Stimulated activated naive CD8-positive, alpha-beta T cell treated with anti-CD3 and anti-CD28 coated beads, Interleukin-15, Interleukin-2, amounts not matched to agents 100 U/mL and 50 U/mL, for 24 hours (primary cell): ENCODE measurements at places on chromosomes 4 and X.

DNA sequence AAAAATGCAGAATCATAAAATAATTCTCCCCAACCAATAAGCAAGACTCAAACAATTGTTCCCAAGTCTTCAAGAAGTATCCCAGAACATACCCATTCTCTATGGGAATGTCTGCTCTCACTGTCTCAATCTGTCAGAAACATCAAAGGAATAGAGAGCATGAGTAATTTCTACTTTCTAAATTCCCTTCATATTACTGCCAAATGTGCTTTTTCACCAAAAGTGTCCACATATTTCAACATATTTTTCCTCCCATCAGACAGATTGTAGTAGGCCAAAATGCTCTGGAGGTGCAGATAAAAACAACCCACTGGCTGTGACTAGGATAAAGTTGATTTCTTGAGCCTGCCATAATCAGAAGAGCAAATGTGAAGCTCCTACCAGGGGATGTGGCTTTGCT is 692.0 kb upstream of the FAM241A start:
- DNase-seq: no peak

DNA sequence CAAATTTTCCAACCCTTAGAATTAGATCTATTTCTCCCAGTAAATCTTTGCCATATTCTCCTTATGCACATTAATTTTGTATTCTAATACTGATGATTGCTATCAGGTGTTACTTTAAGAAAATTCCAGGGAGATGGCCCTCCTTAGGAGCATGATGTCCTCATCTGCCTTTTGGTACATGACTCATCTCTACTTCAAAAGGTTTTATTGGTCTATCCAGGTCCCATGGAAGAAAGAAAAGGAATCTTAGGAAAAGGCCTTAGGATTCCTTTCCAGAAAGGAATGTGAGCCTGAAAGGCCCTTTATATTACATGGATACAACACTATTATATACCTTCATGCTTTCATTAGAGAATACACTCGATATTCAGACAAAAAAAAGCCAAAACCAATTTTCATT is 968.2 kb downstream of the STIM2 start:
- DNase-seq: no peak

DNA sequence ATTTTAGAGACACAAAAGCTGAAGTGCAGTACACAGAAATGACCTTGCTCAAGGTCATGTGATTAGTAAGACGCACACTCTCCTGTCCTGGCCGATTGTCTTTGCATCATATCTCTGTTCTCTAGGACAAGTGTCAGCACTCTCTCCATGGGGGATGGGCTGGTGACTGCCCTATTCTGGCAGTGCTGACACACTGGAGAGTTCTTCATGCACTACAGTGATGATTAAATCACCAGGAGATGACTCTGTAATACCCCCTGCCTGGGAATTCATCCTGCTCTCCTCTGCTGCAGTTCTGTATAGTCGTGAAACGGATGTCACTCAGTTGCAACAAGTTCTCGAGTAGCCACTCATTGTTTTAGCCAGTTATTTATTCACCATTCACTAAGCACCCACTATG is 5.3 kb upstream of the SHISA3 start:
- DNase-seq: no peak

DNA sequence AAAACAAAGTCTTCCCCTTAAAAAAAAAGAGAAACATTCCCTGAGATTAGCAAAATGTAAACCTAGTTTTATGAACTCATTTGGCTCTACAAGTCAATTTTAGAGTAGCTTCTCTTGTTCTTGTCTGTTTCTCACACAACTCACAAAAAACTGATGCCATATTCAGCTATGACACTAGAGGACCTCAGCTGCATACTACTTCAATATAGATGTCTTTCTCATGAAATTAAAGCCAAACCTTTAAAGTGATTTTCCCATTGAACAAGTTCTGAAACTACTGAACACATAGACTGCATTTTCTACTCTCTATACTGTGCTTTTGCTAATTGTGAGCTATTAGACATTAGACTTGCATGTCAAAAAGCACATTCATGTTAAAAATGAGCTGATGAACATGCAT is 49.8 kb downstream of the TBCK start:
- no peak for DNase-seq

GRCh38 chrX:24536551-24536950 is 71.5 kb downstream of the PDK3 start:
- DNase-seq: no peak

DNA sequence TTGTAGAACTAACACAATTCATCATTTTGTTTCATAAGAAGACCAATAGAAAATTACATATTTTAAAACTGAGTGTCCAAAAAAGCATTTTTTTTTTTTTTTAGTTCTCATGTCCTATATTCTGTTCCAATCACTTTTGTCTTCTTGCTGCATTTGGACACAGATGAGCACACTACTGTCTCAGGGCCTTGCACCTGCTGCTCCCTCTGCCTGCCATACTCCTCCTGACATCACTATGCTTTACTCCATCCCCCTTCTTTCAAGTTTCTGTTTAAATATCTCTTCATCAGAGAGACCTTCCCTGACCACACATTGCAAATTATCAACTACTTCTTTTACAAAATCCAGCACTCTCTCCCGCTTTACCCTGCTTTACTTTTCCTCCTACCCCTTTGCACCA is 230.7 kb upstream of the GK2 start:
- no peak for DNase-seq

GRCh38 chr4:173013232-173013930 is 155.2 kb upstream of the GALNT7 start:
- peak; percentile 51 for DNase-seq

GRCh38 chrX:107849747-107850421 is 24.2 kb downstream of the MID2 start:
- no peak for DNase-seq

DNA sequence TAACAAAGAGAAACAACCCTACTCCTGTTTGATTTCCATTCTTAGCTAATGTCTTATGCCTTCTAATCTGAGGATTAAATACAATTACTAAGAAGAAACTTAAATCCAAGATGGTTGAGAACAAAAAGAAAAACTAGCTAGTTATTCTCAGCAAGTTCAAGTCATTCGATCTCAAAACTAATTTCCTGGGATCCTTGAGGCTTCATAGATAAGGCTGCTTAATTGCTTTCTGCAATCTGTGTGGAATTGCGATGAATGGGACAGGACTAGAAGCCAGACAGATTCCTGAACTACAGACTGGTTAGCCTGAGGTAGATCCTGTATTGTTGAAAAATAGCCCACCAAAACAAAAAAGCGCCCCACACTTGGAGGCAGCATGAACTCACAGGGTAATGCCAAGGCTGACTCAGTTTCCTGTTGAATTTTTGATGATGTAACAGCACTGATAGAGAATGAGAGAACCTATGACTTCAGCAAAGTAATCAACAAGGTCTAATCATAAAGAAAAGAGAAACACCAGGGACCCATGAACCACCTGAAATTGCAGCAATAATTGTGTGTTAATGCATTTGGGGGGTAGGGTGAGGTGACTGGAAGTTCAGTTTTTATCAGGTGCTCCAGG is 33.9 kb downstream of the KLHL15 start:
- DNase-seq: no peak

DNA sequence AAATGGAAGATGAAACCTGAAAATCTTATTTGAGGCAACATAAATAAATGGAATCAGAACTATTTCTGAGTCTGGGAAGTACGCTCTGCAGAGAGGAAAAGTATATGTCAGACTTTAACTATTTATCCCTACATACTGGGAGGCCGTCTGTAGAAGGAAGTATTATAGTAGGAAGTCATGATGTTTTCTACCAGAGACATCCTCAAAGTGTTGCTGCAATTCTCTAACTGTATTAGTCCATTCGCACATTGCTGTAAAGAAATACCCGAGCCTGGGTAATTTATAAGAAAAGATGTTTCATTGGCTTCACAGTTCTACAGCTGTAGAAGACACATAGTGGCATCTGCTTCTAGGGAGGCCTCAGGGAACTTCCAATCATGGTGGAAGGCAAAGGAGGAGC is 88.7 kb upstream of the TBL1X start:
- DNase-seq: no peak

DNA sequence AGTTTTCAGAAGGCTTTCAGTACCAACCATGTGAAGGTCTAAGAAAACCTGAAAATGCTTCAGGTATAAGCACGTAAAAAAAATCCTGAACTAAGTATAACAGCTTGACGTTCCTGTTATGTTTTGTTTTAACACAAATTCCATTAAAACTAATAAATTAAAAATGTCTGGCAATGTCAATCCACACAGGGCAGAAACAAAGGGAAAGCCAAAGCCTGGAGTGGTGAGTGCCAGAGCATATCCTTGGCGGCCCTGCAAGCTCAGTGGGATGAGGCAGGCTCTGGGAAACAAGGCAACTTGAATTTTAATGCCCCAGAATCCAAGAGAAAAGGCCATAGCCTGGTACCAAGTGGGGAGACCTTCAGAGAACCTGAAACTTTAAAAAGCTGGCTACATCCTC is 78.2 kb downstream of the EPHA5 start:
- no peak for DNase-seq

DNA sequence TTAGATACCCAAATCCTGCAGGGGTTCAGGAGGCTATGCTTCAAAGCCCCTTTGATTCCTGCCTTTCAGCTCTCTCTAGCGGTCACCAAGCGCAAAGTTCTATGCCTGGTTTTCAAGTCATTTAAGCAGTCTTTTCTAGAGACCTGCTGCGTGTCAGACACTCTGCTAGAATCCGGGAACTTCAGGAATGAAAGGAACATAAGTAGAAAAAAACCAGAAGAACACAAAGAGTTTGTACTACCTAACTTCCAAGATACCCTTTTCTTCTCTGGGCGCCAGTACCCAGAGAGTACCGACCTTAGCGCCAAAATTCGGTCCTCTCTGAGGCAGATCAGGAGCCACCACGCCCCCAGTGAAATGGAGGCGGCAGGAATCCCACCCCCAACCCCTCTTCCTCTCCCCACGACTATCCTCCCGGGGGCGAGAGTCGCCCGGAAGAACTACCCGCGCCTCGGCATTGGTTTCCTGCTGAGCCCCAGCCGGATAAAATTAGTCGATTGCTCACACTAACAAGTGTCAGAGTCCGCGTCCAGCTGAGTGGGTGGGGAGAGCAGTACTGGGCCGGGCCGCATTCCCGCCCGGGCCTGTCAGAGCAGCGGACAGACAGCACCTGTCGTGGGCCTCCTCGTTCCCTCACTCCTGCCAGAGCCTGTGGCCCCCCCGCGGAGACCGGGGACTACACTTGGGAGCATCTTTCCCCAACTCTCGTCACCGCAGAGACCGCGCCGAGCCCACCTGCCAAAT is 78.8 kb downstream of the RLIM start:
- DNase-seq: peak; percentile 51

GRCh38 chr4:159296061-159296460 is 193.2 kb downstream of the RAPGEF2 start:
- DNase-seq: no peak

GRCh38 chr4:107153228-107153627 is 117.1 kb upstream of the DKK2 start:
- no peak for DNase-seq

GRCh38 chr4:102575369-102576129 is 74.4 kb downstream of the NFKB1 start:
- no peak for DNase-seq

DNA sequence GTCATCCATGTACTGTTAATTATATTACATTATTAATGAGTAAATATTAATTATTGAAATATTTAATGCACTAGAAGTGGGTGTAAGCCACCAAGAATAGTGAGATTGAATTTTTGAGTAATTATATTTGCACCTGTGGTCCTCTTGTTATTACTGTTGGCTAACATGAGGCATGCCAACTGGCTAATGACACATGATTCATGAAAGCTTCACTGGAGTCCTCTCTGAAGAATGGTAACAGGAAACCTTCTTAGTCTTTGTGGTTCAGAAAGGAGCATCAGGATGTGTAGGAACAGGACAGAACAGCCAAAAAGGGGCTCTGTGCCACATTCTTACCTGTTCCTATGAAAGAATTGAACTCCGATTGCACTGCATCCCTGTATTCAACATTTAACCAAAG is 65.2 kb downstream of the SLC4A4 start:
- DNase-seq: no peak

- no peak for DNase-seq
Measured at GRCh38 chr4:94700298-94700697, 57.5 kb upstream of the BMPR1B start.

DNA sequence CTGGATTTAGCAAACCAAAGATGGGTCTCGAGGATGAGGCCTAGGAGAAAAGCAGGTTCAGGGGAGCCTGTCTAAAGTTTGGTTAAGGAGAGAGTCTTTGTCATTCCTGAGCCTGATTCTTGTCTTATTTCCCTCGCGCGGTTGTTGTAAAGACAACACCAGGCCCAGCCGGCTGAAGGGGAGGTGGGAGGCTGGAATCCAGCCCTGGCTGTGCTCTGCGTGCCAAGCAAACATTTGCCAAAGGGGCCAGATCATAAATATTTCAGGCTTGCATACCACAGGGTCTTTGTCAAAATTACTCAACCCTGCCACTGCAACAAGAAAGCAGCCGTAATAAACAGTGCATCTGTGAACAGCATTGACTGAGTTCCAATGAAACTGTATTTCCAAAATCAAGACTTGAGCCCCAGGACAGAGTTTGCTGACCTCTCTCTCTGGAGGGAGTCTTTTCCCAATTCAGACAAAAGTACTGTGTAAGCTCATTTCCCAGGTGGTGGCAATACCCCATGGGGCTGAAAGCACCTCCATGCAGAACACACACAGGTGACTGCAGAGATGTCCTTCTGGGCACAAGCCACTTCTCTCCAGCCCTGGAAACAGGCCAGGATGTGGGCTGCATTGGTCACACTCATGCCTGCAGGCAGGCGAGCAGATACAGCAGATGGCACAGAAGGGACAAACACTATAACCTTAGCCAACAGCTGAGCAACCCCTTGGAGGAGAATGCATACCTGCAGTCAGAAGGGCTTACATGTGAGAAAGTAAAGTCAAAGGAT is 320.3 kb downstream of the STK32B start:
- no peak for DNase-seq

- peak; percentile 6 for DNase-seq
Measured at GRCh38 chr4:121597346-121597934, 99.3 kb downstream of the ANXA5 start.

DNA sequence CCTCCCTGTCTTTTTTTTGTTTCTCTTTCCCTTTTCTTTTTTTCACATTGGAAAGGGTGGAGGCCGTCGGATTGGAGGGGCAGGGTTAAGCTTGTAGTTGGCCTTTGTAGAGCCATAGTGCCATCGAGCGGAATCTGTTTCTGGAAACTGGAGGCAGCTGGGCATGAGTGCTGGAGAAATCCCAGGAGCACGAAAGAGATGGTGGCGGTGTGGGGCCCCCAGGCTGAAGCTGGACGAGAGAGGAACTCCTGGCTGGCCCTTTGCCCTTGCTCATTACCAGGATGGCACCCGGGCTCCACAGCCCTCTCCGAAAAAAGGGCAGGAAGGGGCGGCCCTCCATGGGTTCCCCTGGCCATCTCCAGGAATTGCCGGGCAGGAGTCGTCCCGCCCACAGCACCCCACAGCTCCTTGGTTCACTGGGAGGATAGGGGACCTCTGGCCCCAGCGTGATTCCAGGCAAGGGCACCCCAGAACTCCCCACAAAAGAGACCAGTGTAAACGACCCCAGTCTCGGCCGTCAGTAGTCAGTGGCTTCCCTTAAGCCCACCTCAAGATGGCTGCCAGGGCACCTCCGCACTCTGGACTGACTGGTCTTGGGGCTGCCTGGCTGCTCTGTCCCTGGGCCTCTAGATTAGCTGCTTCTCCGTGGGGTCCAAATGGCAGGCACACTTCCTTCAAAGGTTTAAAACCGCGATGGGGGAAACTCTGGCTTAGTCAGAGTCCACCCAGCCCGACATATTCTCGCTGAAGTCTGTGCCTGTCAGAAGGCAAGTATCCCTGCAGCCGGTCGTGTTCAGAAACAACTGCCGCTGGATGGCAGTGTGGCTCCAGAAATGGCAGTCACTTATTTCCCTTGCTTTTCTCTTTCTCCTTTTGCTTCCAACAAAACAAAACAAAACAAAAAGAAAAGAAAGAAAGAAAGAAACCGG is 74.1 kb downstream of the NBDY start:
- DNase-seq: peak; percentile 36
